ENCODE measurements at places on chromosomes 16 and 17. TPM values are rescaled to one million over a fixed set of nuclear protein-coding genes. Genes with fewer than 3 reads are reported as not detected.

GH2 gene
- 2.3 TPM for polyA plus RNA-seq

SLX1A gene
- polyA plus RNA-seq = 112 TPM

SLC46A1 gene
- polyA plus RNA-seq = 3.3 TPM

PRSS53 gene
- 0.36 TPM for polyA plus RNA-seq

SLC16A3 gene
- 3.5 TPM for polyA plus RNA-seq

MYL4 gene
- 0.44 TPM for polyA plus RNA-seq

MPO gene
- polyA plus RNA-seq = 0.08 TPM

EVPLL gene
- 0.18 TPM for polyA plus RNA-seq

CD300E gene
- not detected for polyA plus RNA-seq

TMIGD1 gene
- polyA plus RNA-seq = not detected

DHRS7C gene
- polyA plus RNA-seq = not detected

CDH11 gene
- polyA plus RNA-seq = 1.4 TPM

KIF2B gene
- polyA plus RNA-seq = 0.08 TPM

ZNF624 gene
- 2.7 TPM for polyA plus RNA-seq

STAT5B gene
- 14.3 TPM for polyA plus RNA-seq

ATAD5 gene
- 30.9 TPM for polyA plus RNA-seq

SULT1A3 gene
- 19.5 TPM for polyA plus RNA-seq

PRSS21 gene
- polyA plus RNA-seq = 3.1 TPM

FBXW10 gene
- not detected for polyA plus RNA-seq

KRT39 gene
- polyA plus RNA-seq = not detected

CHST4 gene
- polyA plus RNA-seq = 4.3 TPM

CACNG3 gene
- not detected for polyA plus RNA-seq

CNTNAP1 gene
- 0.75 TPM for polyA plus RNA-seq

ABAT gene
- 4.4 TPM for polyA plus RNA-seq

LDHD gene
- polyA plus RNA-seq = 5.0 TPM

KRT33A gene
- polyA plus RNA-seq = not detected

ADAP2 gene
- 0.80 TPM for polyA plus RNA-seq

ITPRIPL2 gene
- 0.94 TPM for polyA plus RNA-seq

CDH16 gene
- not detected for polyA plus RNA-seq

SOST gene
- polyA plus RNA-seq = not detected

ZG16 gene
- not detected for polyA plus RNA-seq

BMERB1 gene
- polyA plus RNA-seq = 28.1 TPM

CTDNEP1 gene
- polyA plus RNA-seq = 48.1 TPM

PKD1 gene
- 18.5 TPM for polyA plus RNA-seq

TP53TG3D gene
- not detected for polyA plus RNA-seq

DERL2 gene
- polyA plus RNA-seq = 91.0 TPM

CBFB gene
- 26.1 TPM for polyA plus RNA-seq

MT3 gene
- not detected for polyA plus RNA-seq

NPIPB6 gene
- polyA plus RNA-seq = 1.8 TPM

CX3CL1 gene
- 0.24 TPM for polyA plus RNA-seq

CD7 gene
- polyA plus RNA-seq = 0.44 TPM
